ENCODE measurements at places on chromosomes 5 and 9. TPM values are rescaled to one million over a fixed set of nuclear protein-coding genes. Genes with fewer than 3 reads are reported as not detected.

DNA sequence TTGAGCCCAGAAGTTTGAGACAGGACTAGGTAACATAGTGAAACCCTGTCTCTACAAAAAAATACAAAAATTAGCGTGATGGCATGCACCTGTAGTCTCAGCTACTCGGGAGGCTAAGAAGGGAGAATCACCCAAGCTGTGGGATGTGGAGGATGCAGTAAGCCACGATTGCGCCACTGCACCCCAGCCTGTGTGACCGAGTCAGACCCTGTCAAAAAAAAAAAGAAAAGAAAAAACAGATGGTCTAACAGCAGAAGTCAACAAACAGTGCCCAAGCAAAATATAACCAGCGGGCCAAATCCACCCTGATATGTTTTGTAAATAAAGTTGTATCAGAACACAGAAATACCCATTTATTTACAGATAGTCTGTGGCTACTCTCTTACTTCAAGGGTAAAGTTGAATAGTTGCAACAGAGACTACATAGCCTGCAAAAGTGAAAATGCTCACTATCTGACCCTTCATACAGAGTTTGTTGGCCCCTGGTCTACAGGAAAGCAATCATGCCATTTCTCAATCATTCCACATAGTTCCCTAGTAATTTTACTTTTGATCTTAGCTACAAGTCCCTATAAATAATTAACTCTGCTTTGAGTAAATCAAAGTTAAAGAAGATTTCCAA is 383.7 kb downstream of the TLE1 start:
- no peak for DNase-seq

- DNase-seq: no peak
These were observed 588.7 kb upstream of the CDH6 start for GRCh38 chr5:30604648-30605262.

DNA sequence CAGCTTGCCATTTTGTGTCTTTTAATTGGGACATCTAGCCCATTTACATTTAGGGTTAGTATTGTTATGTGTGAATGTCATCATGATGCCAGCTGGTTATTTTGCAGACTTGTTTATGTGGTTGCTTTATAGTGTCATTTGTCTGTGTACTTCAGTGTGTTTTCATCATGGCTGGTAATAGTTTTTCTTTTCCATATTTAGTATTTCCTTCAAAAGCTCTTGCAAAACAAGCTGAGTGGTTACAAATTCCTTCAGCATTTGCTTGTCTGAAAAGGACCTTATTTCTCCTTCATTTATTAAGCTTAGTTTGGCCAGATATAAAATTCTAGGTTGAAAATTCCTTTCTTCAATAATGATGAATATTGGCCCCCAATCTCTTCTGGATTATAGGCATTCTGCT is 28.5 kb upstream of the TNFSF15 start:
- DNase-seq: no peak

- DNase-seq: no peak
These were observed 119.8 kb upstream of the PANK3 start for GRCh38 chr5:168699002-168699401.

DNA sequence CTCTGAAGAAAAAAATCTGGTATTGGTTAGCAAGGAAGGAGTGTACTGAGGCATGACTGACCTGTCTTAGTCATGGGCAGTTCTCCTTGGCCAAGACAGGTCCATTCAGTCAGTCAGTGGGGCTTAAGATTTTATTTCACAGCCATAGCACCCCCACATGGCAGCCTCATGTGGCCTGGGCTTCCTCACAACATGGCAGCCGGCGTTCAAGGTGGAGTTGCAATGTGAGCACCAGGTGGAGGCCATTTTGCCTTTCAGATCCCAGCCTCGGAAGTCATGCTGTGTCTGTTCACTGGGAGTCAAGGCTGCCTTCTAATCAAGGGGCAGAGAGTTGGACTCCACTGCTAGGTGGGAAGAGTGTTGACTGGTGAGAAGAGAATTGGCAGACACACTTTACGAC is 10.3 kb upstream of the CARD19 start:
- DNase-seq: no peak

- no peak for DNase-seq
These were observed 373.9 kb downstream of the CHSY3 start for GRCh38 chr5:130278136-130278535.

- DNase-seq: no peak
These were observed 700 bp downstream of the SKP2 start for GRCh38 chr5:36152324-36153297.

GRCh38 chr9:133980864-133981588 is 11.1 kb downstream of the VAV2 start:
- DNase-seq: no peak

Gene CATSPER3
- 0.56 TPM for total RNA-seq

DNA sequence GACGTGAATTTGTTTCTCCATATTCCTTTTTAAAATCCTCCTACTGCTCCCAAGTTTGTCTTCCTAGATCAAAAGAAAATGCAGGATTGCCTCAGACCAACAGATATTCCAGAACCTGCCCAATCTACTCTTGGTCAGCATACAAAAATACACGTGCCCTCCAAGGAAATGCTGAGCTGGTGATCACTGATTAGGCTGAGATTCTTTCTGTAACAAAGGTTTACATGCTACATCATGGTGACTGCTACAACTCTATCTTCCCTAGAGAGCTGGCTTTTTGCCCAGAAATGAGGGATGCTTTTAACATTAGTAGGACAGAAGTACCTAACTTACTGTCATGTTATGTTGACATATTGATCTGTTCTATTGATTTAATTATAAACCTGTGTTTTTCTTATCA is 35.5 kb downstream of the OR2Y1 start:
- no peak for DNase-seq

Gene LCN1
- not detected for total RNA-seq

DNA sequence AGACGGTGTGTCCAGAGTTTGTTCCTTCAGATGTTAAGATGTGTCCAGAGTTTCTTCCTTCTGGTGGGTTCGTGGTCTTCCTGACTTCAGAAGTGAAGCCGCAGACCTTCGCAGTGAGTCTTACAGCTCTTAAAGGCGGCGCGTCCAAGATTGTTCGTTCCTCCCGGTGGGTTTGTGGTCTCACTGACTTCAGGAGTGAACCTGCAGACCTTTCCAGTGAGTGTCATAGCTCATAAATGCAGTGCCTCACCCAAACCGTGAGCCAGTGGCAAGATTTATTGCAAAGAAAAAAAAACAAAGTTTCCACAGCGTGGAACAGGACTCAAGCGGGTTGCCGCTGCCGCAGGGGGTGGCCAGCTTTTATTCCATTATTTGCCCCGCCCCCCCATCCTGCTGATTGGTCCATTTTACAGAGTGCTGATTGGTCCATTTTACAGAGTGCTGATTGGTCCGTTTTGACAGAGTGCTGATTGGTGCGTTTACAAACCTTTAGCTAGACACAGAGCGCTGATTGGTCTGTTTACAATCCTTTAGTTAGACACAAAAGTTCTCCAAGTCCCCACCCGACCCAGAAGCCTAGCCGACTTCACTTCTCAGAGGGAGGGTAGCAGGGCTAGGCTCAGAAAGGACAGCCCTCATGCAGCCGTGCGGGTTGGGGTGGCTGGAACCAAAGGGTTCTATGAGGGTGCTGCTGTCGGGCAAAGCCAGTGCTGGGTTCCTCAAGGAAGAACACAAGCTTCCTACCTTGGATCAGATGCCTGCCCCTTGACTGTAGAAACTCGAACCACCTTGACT is 9.1 kb upstream of the RNF130 start:
- DNase-seq: peak; percentile 62

Gene RGS7BP
- not detected for total RNA-seq

- DNase-seq: no peak
These were observed 2.5 kb upstream of the LMX1B start for GRCh38 chr9:126611193-126611591.

GRCh38 chr5:172868436-172868923 is 34.4 kb downstream of the ERGIC1 start:
- DNase-seq: no peak

GRCh38 chr9:134396825-134397224 is 70.6 kb downstream of the RXRA start:
- DNase-seq: peak; percentile 61

GRCh38 chr9:78724896-78725295 is 428.0 kb downstream of the PSAT1 start:
- no peak for DNase-seq

- no peak for DNase-seq
These were observed 347.4 kb upstream of the NUDT12 start for GRCh38 chr5:103910011-103910410.

- DNase-seq: no peak
These were observed 22.2 kb upstream of the MVB12B start for GRCh38 chr9:126304207-126304970.

Gene ANKRD18B
- total RNA-seq: not detected

DNA sequence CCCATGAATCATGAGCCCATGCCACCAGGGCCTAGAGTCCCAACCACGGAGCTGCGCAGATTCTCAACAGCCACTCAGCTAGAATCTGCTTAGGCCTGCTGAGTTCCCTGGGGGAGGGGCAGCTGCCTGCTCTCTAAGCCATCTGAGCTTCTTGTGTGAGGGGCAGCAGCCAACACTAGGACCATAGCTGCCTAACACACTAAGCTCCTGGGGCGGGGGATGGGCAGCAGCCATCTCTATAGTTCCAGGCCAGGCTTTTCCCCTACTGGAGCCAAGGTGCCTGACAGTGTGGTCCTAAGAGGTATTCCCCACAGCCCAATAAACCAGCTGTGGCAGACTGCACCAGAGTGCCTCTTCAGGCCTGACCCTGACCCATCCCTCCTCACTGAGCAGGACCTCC is 255.9 kb upstream of the ACO1 start:
- no peak for DNase-seq

Gene FAM221B
- not detected for total RNA-seq

Gene BAAT
- not detected for total RNA-seq

Gene CD14
- total RNA-seq: 1.7 TPM

GRCh38 chr9:120071760-120072159 is 508.2 kb downstream of the CDK5RAP2 start:
- DNase-seq: no peak

Measured in CD4-positive, alpha-beta T cell (primary cell).